ENCODE measurements at places on chromosomes 1 and 21.

DNA sequence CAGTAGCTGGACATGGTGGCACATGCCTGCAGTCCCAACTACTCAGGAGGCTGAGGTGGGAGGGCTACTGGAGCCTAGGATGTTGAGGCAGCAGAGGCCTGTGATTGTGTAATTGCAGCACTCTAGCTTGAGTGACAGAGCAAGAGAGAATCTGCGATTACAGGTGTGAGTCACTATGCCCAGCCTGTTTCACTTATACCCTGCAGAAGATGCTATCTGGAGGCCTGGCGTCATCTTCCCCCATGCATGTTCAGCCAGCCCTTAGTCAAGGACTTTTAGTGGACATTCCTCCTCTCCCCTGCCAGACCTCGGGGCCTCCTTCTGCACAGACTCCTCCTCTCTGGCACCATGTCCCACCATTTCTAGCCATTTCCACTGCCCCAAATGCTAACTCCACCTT is 36.3 kb upstream of the RCC2 start:
- no peak for DNase-seq

GRCh38 chr1:231557411-231557810 is 28.9 kb downstream of the TSNAX start:
- no peak for DNase-seq

DNA sequence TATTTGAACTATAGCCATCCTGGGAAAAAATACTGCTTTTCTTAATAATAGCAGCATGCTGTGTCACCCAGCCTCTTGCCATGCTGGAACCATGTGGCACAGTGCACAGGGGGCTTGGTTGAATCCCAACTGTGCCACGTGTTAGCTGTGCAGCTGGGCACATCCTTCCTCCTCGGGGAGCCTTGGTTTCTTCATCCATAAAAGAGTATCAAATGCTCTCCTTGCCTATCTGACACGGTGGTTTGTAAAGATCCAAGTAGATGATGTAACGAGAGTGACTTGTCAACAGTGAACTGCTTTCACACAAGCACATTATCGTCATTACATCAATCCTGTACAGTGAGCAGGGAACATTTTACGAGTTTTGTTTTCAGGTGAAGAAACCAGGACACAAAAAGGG is 24.4 kb downstream of the VASH2 start:
- no peak for DNase-seq

- peak; percentile 27 for DNase-seq
Measured at GRCh38 chr1:160862203-160863060, at the start of gene CD244. TSS of gene CD244 (minus strand) at chr1:160862887. CDS start at chr1:160862677, 210 bp downstream.

DNA sequence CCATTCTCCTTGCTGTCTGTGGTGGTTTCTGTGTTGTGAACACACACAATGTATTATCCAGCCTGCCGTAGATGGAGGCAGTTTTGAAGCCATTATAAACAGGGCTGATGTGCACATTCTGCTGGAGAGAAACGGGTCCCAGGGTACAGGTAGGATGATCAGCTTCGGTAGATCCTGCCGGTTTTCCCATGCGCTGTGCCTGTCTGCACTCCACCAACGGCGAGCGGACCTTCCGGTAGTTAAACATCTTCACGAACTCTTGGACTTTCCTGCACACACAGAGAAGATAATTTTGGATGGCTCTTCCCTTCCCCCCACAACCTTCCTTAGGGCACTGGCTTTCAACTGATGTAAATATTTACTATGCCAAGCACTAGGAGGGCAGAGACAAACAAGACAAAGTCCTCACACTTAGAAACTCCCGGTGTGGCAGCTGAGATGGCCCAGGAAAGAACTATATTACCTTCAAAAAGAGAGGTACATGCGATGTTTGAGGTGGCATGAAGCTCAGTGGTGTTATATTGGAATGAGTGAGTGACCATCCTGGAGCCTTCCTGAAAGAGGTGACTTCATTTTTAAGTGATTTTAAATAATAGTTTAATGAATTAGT is 41.7 kb downstream of the ALPL start:
- DNase-seq, result no peak

- no peak for DNase-seq
Measured at GRCh38 chr1:158400871-158401270, 1.6 kb upstream of the OR10T2 start.

DNA sequence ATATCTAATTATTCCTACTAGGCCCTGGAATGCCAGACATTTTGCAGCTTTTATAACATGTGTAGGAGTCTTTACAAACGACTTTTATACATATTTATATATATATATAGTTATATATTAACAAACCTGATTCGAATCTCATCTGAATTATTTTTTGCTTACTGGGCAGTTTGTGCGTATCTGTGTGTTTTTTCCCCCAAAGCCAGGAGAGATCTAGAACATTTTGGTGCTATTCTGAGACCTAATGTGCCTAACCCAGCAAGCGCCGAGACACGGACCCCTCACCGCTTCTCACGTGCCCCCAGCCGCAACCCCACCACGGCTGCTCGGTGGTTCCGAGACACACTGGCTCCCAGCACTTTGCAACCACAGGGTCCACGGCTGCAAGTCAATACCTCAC is 54.8 kb downstream of the CASZ1 start:
- DNase-seq, result no peak

- no peak for DNase-seq
Measured at GRCh38 chr1:188642704-188643103, 1814.0 kb downstream of the PLA2G4A start.

GRCh38 chr1:4224684-4225467 is 324.8 kb upstream of the C1orf174 start:
- DNase-seq, result no peak

- no peak for DNase-seq
Measured at GRCh38 chr21:28066596-28067387, 925.9 kb downstream of the LTN1 start.

DNA sequence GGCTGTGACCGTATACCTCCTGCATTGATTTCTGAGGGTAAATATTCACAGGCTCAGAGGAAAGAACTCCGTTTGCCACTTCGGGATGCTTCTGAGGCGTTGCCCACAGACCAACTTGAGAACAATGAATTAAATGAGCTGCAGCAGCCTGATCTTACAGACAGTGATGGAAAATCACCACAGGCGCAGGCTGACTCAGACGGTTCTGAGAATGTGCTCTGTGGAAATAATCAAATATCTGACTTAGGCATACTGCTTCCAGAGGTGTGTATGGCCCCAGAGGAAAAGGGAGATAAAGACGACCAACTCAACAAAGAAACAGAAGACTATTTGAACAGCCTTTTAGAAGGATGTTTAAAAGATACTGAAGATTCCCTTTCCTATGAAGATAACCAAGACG is 76.7 kb upstream of the SCCPDH start:
- DNase-seq, result no peak

- no peak for DNase-seq
Measured at GRCh38 chr1:244326757-244327156, 125.0 kb downstream of the ADSS2 start.

DNA sequence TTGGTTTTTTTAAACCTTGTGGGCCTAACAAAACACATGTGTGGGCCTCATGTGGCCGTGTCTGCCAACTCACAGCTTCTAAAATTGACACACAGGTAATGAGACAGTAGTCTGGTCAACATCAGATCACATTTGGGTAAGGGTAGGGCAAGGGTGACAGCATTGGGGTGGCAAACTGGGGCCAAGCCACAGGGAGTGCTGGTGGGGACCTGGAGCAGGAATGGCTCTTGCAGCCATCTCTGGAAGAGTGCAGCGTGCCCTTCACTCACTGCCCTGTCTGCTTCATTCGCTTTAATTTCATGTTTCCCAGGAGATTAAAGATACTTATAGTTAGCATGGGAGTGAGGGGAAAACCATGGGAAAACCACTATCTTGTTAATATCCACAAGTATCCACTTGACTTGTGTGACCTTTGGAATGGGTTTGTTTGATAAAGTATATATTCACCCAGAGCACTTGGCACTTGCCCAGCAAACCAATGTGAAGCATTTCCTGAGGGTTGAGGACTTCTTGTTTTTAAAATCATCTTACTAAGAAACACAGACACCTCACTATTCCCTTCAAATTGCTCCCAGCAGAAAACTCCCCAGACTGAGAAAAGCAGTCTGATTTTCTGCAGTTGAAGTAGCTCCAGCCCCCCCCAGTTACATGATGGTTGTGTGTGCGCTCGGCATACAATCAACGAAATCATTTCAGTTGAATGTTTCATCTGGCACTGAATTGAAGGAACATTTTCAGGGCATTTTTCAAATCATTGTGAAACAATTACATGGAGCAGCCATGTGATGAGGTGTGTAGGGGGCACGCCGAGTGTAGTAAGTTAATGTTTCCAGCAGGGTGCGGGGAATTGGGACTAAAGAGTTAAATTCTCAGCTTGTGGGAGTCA is 175.7 kb downstream of the VPS13D start:
- no peak for DNase-seq

DNA sequence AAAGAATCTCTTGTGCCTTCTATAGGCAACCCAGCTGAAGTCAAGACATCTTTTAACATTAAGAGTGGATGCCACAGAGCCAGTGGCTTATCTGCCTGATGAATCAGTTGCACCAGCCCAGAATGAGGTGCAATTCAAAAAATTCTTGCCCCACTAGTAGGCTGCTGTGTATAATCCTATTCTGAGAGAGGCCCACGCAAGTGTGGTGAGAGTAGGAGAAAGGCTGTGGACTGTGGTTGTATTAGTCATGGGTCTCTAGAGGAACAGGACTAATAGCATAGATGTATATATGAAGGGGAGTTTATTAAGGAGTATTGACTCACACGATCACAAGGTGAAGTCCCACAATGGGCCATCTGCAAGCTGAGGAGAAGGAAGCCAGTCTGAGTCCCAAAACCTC is 216.4 kb downstream of the LTN1 start:
- no peak for DNase-seq

DNA sequence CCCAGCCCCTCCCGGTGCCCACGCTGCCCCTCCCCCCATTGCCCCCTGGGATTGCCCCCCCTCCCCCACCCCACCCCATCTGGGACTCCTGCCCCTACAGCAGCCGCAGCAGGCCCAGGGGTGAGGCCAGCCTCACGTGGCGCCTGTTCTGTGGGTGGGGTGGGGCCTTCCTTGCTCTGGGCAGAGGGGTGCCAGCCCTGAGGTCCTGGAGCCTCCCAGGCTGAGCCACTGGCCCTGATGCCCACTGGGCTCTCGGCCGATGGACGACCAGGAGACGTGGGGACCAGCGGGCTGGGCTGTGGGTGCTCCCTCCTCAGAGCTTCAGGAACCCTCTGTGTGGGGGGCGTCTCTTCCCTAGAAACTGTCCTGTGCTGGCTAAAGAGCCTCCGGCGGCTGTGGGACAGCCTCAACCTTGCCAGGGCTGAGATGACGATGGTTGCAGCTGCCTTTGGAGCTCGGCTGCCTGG is 5.8 kb upstream of the C1orf159 start:
- DNase-seq, result no peak

GRCh38 chr1:92858564-92859399 is 26.9 kb downstream of the RPL5 start:
- peak; percentile 40 for DNase-seq

DNA sequence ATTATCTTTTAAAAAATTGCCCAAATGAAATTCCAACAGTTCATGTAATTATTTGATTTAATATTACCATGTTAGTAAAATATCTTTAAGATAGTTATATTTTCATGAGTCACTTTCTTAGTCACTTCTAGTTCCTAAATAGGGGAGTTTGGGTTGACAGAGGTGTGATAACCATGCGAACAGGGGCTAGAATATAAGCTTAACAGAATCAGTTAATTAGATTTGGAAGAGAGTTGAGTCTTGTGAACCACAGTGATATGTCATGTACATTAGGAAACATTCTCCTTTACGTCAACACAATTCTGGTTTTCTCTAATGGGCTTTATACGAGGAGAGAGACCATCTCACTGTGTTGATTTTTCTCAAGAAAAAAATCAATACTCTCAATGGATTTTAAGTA is 64.8 kb upstream of the ZNF281 start:
- DNase-seq, result no peak

- DNase-seq, result no peak
Measured at GRCh38 chr1:1309251-1310108, 1.1 kb downstream of the PUSL1 start.

GRCh38 chr1:221089273-221089672 is 210.0 kb downstream of the HLX start:
- no peak for DNase-seq

DNA sequence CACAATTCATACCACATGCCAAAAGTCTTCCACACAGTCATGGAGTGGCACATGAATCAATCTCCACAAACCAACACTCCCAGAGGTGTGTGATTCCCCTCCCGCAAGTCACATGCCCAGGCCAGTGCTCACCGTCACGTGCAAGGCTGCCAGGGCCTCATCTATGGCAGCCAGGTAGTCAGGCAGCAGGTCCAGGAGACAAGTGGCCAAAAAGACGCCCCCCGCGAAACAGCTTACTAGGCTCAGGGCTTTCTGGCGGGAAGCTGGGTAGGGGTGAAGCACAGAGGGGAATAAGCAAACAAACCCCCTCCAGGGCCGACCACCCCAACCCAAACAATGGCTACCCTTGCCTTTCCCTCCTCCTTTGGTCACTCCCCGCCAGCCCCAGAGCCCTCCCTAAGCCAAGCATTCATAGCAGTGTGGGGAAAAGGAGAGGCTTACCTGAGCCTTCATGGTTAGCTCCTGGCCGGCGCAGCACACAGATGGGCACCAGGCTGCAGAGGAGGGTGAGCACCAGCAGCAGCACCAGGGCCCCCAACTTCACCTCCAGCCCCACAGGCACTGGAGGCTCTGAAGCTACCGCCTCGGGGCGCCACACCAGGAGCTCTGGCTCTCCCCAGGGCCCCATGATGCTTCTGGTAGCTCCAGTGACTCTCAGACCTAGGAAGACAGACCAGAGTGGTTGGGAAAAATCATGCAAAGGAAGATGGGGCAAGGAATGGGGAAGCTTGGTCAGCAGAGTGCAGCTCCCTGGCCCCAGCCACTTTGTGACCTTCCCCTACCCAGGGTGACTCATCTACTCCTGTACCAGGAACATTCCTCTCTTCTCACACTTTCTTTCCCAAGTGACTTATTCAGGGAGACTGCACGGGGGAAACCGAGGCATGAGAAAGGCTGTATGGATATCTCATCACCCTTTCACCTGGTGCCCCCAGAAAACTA is 978 bp downstream of the SLC39A1 start:
- DNase-seq, result no peak

- DNase-seq, result peak; percentile 45
Measured at GRCh38 chr1:58782178-58783089, 1.4 kb downstream of the JUN start.

GRCh38 chr1:228008391-228009115 is 1.8 kb downstream of the WNT3A start:
- DNase-seq, result no peak

DNA sequence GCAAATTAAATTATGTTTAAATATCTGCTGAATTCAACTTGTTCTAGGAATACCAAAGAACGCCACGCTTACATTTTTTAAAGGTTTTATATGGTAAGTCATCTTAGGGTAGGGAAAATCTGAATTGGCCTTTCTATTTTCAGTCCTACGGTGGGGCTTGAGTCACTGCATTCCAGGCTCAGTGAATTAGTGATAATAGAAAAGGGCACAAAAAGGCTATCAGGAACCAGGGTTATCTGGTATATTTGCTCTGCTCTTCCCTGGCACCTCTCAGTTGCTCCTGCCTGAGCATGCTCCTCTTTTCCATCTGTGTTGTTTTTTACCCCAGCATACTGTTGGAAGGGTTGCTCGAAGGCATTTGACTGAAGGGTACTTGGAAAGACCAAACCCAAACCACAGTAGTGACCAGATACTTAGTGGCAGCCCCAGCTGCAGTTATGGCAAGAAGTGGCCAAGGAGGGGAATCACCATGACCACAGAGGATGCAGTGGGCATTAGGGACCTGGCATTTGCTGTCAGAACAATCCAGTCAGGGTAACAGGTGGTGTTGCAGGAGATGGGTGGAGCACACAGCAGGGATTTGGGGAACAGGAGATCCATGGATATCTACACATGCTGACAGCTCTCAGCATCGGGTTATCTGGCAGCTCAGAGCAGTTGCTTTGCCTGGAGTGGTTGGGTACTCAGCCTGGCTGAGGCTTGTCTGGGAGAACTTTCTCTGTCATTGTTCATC is 2.3 kb downstream of the OVAAL start:
- DNase-seq, result no peak

Data from stimulated activated CD4-positive, alpha-beta T cell treated with anti-CD3 and anti-CD28 coated beads, Interleukin-4, amount 100 ng/mL, for 4 hours (primary cell).